Psoas muscle (tissue), 8 donors: ENCODE measurements at places on chromosomes 5 and 9. TPM values are rescaled to one million over a fixed set of nuclear protein-coding genes. Genes with fewer than 3 reads are reported as not detected.
A peak's percentile ranks its signal among the peaks of the same experiment; 100 is the strongest.

DNA sequence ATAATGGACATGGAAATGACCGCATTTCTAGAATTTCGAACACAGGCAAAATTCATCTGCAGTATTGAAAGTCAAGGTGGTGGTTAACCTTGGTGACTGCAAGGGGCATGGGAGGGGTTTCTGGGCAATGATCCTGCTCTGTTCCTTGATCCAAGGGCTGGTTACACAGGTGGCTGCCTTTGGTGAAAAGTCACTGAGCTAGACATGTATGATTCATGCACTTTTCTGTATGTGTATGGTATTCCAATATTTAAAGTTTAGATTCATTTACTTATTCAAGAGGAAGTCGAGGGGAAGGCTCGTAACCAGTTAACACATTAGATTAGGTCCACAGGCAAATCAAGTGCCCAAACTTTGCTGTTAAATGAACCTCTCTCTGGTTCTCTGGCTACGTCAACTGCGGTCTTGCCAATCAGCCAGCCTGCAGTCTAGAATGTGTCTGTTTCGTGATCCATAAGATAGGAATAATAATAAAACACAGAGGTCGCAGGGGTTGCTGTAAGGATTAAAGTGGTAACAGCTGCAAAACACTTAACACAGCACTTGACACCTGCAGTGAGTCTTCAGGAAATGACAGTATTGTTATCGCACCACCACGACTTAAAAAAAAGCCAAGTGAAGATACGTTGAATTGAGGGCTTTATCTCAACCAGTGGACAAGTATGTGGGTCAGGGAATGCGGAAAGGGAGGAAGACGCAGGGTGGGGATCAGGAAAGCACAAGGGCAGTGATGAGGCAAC, 92.5 kb downstream of the TLE1 start:
- DNase-seq, result no peak

The SPATA31E1 gene
- not detected for total RNA-seq

- DNase-seq, result no peak
Measured at GRCh38 chr9:116899337-116900006, 212.4 kb downstream of the TRIM32 start.

The CCDC152 gene
- total RNA-seq, result 0.34 TPM

GRCh38 chr5:110333384-110333783, 393.1 kb downstream of the TMEM232 start:
- DNase-seq, result no peak

DNA sequence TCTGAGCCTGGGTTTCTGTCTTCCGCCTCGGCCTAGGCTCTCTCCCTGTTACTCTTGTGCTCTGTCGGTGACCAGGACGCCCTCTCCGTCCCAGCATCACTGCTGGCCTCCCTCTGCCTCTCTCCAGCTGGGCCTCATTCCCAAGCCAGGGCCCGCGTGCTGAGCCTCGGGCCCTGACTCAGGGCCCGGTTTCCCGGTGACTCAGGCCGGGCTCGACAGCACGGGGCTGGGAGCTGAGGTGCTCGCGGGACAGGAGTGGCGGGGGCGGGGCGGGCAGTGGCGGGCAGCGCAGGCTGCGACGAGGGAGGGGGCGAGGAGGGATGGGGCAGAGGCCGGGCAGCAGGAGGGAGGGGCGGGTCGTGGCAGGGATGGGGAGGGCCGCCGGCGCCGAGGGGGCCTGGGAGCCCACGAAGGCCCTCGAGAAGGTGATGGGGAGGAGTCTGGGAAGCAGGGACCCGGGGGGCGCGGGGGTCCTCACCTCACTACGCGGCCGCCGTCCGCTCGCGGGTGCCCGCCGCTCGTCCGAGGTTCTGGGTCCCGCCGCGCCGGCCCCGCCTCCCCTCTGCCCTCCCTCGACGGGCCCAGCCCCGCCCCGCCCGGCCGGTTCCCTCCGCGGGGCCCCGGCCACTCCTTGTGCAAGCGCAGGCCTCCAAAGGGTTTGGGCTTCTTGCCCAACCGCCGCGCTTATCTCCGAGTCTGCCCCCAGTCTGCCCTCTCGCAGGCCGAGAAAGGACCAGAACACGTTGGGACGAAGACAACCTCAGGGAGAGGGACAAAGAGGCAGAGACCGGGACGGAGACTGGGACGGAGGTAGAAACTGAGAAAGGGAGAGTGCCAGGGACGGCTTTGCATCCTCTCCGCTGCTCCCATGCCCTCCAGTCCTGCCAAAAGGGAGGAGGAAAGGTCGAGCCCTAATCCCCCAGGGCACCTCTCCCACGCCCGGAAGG, at the start of gene ARAP3:
TSS of gene ARAP3 (minus strand) at position 536 of the 947 bp plus-strand sequence. CDS start 1,744 bp downstream, outside the sequence.
- DNase-seq, result peak; percentile 87

The PSD2 gene
- 0.04 TPM for total RNA-seq

DNA sequence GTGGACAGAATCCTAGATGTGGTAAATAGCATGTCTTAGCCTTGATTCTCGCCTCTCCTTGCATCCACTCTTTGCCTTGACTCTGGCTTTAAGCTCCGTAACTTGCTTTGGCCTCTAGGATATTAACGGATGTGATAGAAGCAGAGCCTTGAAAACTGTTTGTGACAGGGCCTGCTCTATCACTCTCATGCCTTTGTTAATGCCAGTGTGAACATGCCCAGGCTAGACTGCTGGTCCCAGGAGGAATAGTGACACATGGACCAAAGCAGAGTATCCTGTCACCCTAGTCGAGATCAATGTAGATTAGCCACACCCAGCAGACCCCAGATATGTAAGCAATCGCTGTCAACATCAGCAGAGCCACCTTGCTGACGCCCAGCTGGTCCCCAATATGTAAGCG, 109.9 kb upstream of the C9orf72 start:
- DNase-seq, result no peak

The FAM151B gene
- 0.96 TPM for total RNA-seq

DNA sequence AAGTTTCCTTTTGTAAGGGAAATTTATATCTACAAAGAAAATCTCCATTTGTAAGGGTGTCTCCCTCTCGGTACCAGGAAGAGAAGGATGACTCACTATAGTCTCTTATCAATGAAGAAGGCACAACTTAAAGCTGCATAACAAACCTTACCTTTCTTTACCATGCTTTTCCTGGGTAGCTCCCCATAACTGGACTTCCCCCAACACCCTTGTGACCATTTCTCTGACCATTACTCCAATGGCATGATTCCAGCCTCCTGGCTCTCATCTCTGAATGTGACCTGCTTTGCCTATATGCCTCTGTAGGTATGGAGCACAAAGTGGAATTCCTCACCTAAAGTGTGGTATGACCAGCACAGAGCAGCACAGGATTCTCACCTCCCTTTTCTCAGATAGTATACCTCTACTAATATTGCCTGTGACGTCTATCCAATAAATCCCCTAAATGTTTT, 62.8 kb downstream of the GNA14 start:
- DNase-seq, result no peak

The PCDHA2 gene
- total RNA-seq, result 0.18 TPM

DNA sequence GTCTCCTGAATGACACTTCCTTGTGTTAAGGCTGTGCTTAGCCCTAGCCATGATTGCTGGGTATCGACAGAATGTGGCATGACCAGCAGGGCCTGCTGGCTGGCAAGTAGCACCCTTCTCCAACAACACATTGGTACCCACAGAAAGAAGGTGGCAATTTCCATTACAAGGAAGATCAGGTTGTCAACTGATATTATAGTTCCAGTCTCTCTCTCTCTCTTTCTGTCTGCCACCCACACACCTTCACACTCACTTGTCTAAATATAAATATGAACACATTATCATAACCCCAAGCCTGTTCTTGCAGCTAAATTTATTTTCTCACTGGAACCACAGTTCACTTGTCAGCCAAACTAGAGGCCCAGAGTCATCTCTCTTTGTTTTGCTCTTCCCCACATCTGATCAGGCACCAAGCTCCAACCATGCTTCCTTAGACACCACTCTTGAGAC, 408.1 kb upstream of the PIK3R1 start:
- DNase-seq, result no peak

The BHMT gene
- total RNA-seq, result not detected

GRCh38 chr5:153659039-153659736, 168.7 kb downstream of the GRIA1 start:
- no peak for DNase-seq

- no peak for DNase-seq
Measured at GRCh38 chr5:114924769-114925168, 244.9 kb downstream of the TRIM36 start.

The PCDHGB2 gene
- total RNA-seq, result 2.4 TPM

- DNase-seq, result no peak
Measured at GRCh38 chr5:80860924-80861613, 99.1 kb upstream of the RASGRF2 start.

DNA sequence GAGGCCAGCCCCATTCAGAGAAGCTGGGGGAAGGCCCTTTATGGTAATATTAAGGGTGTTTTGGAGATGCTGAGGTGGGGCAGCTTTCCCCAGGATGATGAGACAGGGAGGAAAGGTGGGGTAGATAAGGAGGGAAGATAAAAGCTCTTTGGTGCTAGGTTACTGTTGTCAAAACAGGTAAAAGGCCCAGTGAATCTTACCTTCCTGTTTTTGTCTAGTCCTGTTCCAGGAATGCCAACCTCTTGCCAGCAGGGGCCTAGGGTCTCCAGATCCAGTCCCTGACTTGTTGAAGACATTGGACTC, 797 bp upstream of the CCL27 start:
- no peak for DNase-seq

DNA sequence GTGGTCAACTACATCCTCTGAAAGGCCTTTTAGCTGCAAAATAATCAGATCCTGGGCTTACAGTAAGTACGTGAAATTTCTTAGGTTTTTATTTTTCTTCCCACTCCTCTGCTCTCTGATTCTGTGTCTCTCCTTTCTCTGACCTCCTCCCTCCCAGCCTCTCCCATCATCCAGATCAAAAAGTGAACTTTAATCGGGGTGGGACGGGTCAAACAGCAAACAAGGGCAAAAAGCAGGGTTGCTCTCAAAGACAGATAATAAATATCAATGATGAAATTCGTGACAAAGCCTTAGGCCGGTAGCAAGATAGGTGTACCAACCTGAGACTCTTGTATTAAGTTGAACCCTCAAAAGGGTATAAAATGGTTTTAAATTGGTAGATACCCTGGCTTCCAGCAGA, 76.1 kb downstream of the RANBP17 start:
- no peak for DNase-seq

- no peak for DNase-seq
Measured at GRCh38 chr5:150600616-150601490, 39.6 kb upstream of the SYNPO start.

The C6 gene
- 0.21 TPM for total RNA-seq

The FLT4 gene
- 3.3 TPM for total RNA-seq

DNA sequence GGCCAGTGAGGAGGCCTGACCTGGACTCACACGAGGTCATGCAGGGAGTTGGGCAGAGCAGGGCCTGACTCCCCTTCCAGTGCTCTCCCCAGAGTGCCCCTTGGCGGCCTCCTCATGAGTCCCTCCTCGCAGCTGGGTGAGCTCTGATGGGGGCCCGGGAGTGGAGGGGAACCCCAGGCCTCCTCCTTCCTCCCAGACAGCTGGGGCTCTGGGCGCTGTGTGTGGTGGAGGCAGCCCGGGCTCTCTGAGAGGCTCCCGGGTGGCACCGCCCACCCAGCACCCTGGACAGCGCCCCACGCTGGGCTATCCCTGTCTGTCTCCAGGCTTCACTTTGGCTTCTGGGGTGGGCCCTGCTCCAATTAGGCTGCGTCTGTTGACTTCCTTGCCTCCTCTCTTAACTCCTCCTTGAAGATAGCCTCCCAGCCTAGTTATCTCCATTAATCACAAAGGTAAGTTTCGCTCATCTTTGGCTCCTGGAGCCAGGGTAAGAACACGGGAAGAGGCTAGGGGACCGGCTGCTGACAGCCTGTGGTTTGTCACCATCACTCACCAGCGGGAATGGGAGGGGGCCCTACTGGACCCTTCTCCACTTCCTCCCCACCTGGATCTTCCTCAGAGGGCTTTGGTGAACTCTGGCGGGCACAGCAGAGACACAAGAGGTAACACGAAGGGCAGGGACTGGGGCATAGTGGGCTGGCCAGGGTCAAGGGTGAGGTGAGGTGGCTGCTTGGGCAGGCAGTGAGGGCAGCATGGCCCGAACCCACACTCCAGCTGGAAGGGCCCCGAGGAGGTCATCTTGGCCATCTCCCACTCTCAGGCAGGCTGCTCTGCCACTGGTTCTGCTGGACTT, 13.1 kb downstream of the PSD2 start:
- DNase-seq, result peak; percentile 53

The GABRB2 gene
- total RNA-seq, result 0.28 TPM

- DNase-seq, result peak; percentile 64
Measured at GRCh38 chr9:98087420-98088354, 31.2 kb downstream of the NANS start.

DNA sequence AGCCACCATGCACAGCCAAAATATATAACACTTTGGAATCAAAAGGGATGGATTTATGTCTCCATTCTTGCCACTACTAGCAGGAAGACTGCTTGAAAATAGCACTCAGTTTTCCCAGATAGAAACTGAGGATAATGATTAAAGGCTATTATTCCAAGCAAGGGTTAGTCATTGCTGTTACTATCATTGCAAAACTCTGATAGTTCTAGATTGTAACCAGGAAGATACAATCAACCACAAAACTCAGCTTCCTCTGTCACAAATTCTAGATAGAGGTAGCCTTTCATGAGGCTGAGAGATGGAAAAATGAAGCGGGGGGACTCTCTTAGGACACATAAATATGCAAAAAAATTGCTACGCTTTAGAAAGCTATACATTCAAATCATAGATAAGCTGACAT, 3.1 kb downstream of the ANXA1 start:
- DNase-seq, result no peak

The GIN1 gene
- 11.6 TPM for total RNA-seq

The OR1Q1 gene
- not detected for total RNA-seq

DNA sequence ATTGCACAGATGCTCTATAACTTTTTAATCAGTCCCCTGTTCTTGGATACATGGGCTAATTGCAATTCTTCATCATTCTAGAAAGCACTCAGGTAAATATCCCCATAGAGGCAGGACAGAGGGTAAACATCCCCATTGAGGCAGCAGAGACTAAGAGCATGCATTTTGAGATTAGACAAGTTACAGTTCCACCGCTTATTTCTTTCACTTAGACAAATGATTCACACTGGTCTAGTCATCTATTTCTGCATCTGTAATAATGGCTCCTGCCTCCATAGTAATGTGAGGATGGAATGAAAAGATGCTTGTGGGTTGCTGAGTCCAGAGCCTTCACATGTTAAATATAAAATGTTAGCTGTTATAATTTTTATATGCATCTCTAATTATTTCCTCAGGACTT, 276.9 kb downstream of the ARHGAP26 start:
- no peak for DNase-seq

GRCh38 chr5:6712142-6712576, 1.1 kb upstream of the TENT4A start:
- DNase-seq, result peak; percentile 75

- no peak for DNase-seq
Measured at GRCh38 chr5:87877023-87877422, 391.6 kb downstream of the TMEM161B start.

The ENTPD2 gene
- total RNA-seq, result 0.79 TPM

The SVEP1 gene
- total RNA-seq, result 5.5 TPM

DNA sequence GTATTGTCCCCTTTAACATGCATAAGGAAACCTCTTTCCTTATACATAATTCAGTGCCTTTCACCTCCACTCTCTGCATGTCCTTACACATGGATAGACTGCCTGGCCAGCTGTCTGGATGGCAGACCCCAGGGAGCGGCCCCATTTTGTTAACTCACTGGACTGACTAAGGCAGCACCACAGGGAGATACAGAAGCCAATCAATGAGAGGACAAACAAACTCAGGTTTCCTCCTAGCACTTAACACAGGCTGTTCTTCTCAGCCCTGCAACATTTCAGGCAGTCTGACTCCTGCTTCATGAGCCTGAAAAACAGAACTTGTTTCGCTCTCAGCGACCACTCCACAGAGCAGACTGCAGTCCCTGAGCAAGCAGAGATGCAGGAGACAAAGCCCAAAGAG, 135.4 kb upstream of the RASEF start:
- DNase-seq, result no peak

The DNM1 gene
- total RNA-seq, result 5.4 TPM
